ENCODE measurements at places on chromosomes 6 and 20.
A peak's percentile ranks its signal among the peaks of the same experiment; 100 is the strongest.

- peak; percentile 85 for DNase-seq
These were observed 214.9 kb downstream of the LY86 start for GRCh38 chr6:6803180-6803977.

- DNase-seq = no peak
These were observed 288.0 kb downstream of the BMP7 start for GRCh38 chr20:56978475-56978874.

DNA sequence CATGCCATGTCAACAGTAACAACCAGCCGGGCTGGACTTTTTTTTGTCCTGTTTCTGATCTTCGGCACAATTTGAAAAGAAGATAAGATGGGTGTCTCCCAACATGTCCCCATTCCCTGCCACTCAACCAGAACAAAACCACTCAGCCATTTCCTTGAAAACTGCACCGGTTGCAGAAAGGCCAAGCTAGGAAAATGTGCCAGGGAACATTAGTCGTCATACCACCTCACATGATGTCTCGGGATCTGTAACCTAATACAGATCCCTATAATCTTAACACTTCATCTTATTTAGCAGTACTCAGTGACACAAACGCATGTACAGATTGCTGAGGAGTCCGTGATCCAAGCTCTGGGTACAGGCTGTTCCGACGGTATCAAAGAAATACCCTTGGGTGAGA is 46.5 kb downstream of the ALDH8A1 start:
- DNase-seq = no peak

DNA sequence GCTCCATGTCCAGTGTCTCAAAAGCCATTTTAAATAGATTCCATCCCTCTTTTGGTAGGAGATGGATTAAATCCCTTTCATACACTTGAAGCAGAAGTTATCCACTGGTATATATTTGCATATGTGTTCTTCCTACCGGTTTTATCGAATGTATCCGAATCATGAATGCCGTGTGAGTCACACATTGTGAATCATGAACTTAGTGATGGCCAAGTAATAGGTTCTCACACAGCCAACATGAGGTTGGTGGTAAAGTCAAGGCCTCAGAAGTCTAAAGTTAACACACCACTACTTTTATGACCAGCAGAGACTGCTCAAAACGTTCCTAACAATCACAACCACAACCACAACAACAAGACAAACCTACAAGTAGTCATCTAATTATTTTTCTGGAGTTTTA is 345.5 kb downstream of the THBS2 start:
- no peak for DNase-seq

DNA sequence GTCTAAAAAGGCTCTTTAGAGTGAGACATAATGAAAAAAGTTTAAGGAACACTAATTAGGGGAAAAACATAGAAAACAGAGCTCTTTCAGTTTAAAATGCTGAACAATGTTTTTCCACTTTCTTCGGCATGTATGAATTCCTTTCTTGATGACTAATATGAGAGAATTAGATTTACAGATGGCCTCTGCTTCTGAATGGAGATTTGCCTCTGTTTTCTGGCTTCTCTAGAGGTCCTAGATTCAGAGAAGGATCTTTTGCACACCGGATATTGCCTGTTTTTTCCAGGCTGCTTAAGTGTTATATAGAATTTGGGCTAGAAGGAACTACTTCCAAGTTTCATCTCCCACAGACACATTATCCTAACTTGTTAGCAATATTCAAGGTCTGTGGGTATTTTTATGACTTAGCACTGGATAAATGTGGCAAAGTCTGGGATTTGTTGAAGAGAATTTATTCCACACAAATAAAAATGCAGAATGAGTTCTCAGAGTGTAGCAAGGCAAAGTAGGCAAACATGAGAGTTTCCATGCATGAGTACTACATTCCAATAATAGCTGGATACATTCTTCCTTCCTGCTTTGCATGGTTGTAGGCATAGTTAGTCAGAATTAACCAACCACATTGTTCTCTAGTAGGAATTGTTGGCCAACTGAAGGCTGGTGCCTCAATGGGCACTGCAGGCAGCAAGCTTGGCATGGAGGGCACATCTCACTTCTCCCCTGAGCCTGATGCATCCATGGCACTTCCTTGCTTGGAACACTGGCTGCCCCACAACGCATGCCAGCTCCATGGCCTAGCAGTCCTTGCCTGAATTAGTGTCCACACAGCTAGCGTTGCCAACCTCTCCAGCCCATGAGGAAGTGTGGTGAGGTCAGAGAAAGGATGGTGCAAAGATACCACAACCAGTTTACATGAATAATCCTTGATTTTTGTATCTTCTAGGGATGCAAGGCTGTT is 224.2 kb downstream of the CLIC5 start:
- no peak for DNase-seq

- no peak for DNase-seq
These were observed 80.3 kb downstream of the PRND start for GRCh38 chr20:4802023-4802422.

DNA sequence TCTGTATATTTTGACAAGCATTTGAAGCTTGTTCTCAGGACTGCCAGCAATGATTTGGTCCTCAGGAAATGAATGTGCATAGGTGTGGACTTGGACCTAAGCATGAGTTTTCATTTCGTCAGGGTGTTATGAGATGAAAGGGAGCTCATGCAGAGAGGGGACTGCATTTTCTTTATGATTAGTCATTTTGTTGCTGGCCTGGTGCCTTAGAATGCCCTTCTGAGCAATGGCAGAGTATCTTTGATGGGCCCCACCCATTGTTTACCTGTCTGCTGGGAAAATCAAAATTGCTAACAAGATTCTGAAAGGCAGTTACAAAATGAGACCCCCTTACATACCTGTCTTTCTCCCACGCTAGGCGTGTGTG is 51.5 kb upstream of the MTHFD1L start:
- peak; percentile 84 for DNase-seq

- peak; percentile 52 for DNase-seq
These were observed 92.7 kb downstream of the IRF4 start for GRCh38 chr6:484086-484745.

DNA sequence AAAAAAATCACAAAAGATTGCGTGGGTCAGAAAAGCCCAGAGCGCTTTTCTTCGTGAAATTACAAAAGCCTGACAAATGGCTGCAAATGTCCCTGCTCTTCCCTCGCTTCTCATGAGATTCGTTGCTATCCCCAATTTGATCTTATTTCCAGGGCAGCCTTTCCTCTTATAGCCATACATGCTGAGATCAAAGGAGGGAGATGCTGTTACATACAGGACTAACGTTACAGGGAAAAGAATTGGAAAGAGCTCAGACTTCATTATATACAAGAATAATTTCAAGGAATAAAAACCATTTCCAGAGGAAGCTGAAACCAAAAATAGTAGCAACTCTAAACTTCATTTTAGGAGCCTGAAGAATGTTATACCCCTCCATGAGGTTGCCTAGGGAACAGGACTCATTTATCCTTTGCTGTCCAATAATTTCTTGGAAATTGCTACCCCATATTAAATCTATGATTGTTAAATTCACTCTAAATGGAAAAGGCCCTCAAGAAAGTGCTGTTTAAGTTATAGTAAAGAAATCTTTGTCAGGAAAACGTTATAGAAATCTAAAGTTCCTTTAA is 81.0 kb downstream of the METTL24 start:
- DNase-seq = no peak

- DNase-seq = no peak
These were observed 1068.3 kb downstream of the KHDRBS2 start for GRCh38 chr6:61217714-61218113.

GRCh38 chr20:49561806-49562205 is 6.1 kb downstream of the PTGIS start:
- no peak for DNase-seq

- DNase-seq = no peak
These were observed 179.3 kb upstream of the DTNBP1 start for GRCh38 chr6:15841937-15842726.

GRCh38 chr6:3768502-3768901 is 17.0 kb upstream of the PXDC1 start:
- no peak for DNase-seq

DNA sequence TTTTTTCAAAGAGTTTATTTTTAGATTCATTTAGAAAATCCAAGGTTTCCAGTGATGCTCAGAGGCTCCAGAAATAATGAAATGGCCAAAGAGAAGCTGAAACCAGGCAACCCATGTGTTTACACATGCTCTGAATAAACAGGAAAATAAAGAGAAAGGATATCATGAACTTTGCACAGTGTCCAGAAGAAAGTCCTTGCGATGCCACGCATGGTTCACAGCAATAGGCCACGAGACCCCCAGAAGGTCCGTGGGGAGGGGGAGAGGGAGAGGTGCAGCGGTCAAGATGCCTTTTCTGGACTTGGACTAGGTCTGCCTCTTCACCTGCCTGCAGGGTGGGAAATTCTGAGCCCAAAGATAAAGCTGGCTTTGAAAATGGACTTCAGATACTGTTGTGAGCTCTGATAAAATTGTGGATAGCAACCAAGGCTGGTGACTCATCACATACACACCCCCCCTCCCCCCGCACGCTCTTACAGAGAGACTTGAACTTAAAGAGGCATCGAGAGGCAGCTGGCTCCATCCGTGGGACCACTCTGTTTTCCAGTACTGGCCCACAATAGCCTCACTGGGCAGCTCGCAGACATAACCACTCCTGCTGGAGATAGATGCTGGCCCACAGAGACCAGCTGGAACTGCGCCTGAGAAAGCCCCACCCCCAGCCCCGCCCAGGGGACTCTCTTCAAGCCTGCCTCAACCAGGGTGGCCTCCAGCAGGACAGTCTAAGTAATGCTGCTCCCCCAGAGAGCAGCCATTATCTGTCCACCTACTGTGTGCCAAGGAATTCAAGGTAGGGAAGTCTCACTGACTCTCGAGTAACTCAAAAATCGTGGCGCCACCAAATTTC is 21.2 kb upstream of the NFATC2 start:
- DNase-seq = peak; percentile 14

GRCh38 chr20:60057123-60057865 is 99.1 kb downstream of the CDH26 start:
- peak; percentile 63 for DNase-seq

GRCh38 chr6:165799391-165800153 is 136.5 kb upstream of the PDE10A start:
- no peak for DNase-seq

GRCh38 chr6:17988422-17988944 is 1.0 kb upstream of the KIF13A start:
- no peak for DNase-seq

GRCh38 chr6:100138346-100139022 is 144.5 kb upstream of the MCHR2 start:
- no peak for DNase-seq

DNA sequence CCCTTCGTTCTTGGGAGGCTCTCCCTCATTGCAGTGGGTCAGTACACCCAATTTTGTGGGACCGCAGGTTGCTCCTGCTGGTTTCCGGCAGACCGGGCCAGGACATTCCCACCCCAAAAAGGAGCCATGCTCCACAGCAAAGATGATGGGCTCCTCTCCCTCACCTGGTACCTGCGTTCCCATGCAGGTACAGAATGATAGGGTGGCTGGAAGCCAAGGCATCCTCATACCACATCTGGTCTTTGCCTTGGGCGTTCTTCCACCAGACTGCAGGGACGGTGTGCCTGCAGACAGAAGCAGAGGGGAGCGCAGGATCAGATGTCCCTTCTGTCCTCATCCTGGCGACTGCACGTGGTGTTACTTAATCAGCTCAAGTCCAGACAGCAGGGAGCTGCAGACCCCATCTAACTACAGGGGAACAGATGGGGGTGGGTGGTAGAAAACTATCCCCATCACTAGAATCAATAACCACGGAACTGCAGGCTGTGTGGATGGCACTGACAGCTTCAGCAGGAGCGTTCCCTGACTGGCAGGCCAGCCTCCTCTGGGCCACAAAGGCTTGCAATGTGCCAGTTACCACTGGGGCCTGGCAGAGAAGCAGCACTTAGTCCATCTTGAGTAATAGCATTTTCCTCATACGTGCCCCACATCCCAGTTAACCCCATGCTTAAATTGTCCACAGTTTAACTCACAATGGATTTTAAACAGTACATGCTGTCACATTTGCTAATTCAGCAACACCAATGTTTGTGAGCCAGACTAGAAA is 70.4 kb downstream of the ABHD12 start:
- no peak for DNase-seq

GRCh38 chr20:829551-829950 is 4.0 kb upstream of the FAM110A start:
- DNase-seq = no peak

DNA sequence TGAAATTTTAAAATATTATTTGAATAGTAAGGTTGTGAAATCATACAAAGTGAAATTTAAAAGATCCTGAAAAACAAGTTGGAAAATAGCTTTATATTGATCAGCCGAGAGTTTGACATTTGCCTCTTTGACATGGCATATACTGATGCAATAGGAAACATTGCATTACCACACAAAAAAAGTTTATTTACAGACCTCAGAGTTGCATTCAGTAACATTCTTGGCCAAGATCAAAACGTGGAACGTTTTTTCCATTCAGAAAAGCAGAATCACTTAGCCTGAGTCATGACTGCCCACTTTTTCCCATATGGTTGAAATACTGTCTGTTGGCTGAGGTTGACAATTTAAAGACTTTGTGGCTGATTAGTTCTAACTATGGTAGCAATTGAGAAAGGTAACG is 55.1 kb upstream of the BACH2 start:
- no peak for DNase-seq

- peak; percentile 93 for DNase-seq
These were observed 41.5 kb downstream of the CTCFL start for GRCh38 chr20:57483287-57484050.

All from GM12865 (cell line).